Breast epithelium (tissue), 4 donors: ENCODE measurements at places on chromosomes 3 and 15. TPM values are rescaled to one million over a fixed set of nuclear protein-coding genes. Genes with fewer than 3 reads are reported as not detected.

GRCh38 chr15:63231706-63232105, 42.3 kb downstream of the RAB8B start:
- no peaks in the 10 kb centered on the region for H3K4me1 ChIP-seq
- H3K27me3 ChIP-seq: no peaks in the 10 kb centered on the region
- H3K4me3 ChIP-seq: no peak overlapping the region
- no peaks in the 10 kb centered on the region for H3K36me3 ChIP-seq
- H3K27ac ChIP-seq: no peak overlapping the region

- H3K36me3 ChIP-seq: no peaks in the 10 kb centered on the region
- no peak for DNase-seq
- H3K27me3 ChIP-seq: no peaks in the 10 kb centered on the region
- H3K4me1 ChIP-seq: no peaks in the 10 kb centered on the region
- H3K4me3 ChIP-seq: no peak overlapping the region
These were observed 24.3 kb upstream of the GCNT3 start for GRCh38 chr15:59587085-59587826.

Gene FBXL2
- 7.7 TPM for total RNA-seq

Gene TTC23
- 43.9 TPM for total RNA-seq

Gene C2CD4A
- not detected for total RNA-seq

Gene KBTBD13
- not detected for total RNA-seq
